ENCODE measurements at places on chromosomes 3 and 15. TPM values are rescaled to one million over a fixed set of nuclear protein-coding genes. Genes with fewer than 3 reads are reported as not detected.

The ATP13A5 gene
- not detected for total RNA-seq

The GOLGA8S gene
- total RNA-seq = not detected

The KNL1 gene
- 2.5 TPM for total RNA-seq

The UBE2E2 gene
- total RNA-seq = 63.3 TPM

The ARGFX gene
- not detected for total RNA-seq

The GRM7 gene
- total RNA-seq = not detected

The FHIT gene
- 1.7 TPM for total RNA-seq

The CD200 gene
- 25.1 TPM for total RNA-seq

The TMEM108 gene
- under 0.01 TPM for total RNA-seq

The RARB gene
- total RNA-seq = 52.7 TPM
